ENCODE measurements at places on chromosomes 3 and 15. TPM values are rescaled to one million over a fixed set of nuclear protein-coding genes. Genes with fewer than 3 reads are reported as not detected.

MGLL gene
- total RNA-seq = 46.3 TPM

PDHB gene
- total RNA-seq = 120 TPM

UCN2 gene
- total RNA-seq = 0.33 TPM

FEZF2 gene
- 14.3 TPM for total RNA-seq

SH3GL3 gene
- 20.3 TPM for total RNA-seq

TGFBR2 gene
- 72.4 TPM for total RNA-seq

RARRES1 gene
- total RNA-seq = 11.8 TPM

KPNA1 gene
- total RNA-seq = 68.6 TPM

LRTM1 gene
- 22.9 TPM for total RNA-seq
